ENCODE measurements at places on chromosomes 6 and 20.

- peak; percentile 24 for DNase-seq
These were observed 1.1 kb downstream of the SLC22A23 start for GRCh38 chr6:3455569-3456394.

GRCh38 chr6:55917751-55918415 lies 42.5 kb upstream of the BMP5 start:
- no peak for DNase-seq

- no peak for DNase-seq
These were observed 133.0 kb upstream of the FLRT3 start for GRCh38 chr20:14470231-14470899.

DNA sequence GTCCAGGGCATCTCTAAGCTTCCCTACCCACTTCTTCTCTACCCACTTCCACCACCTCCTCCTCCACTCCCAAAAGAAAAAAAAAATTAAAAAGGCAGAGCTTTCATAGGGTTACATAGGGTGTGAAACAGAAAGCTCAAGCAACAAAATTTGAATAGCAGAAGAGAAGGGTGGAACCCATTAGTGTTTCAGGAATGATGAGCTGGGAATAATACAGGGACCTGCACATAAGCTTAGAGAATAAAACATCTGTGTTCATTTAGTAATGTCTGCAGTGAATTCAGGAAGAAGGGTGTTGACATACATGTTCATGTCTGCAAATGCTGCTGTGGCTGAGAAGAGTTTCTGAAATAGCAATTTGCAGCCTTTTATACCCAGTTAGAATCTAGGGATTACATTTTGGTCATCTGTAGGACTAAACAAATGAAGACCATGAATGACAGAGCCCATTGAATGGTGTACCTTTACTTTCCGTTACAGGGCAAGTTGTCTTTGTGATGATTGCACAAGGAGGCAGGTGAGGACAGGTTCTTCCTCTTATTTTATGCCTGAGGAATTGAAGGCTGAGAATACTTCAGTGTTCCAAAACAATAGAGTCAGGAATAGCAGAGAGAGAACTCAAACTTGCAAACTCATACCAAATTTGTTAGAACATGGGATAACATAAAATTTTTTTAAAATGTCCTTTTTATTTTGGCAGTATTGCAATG lies 975.1 kb downstream of the TFAP2A start:
- DNase-seq = no peak

Data from activated CD4-positive, alpha-beta T cell treated with anti-CD3 and anti-CD28 coated beads for 48 hours (primary cell).